ENCODE measurements at places on chromosomes 12 and 14.

GRCh38 chr12:8922544-8922943 is 8.2 kb downstream of the PHC1 start:
- no peak for DNase-seq

GRCh38 chr14:100816950-100817901 is 8.7 kb upstream of the MEG3 start:
- no peak for DNase-seq

DNA sequence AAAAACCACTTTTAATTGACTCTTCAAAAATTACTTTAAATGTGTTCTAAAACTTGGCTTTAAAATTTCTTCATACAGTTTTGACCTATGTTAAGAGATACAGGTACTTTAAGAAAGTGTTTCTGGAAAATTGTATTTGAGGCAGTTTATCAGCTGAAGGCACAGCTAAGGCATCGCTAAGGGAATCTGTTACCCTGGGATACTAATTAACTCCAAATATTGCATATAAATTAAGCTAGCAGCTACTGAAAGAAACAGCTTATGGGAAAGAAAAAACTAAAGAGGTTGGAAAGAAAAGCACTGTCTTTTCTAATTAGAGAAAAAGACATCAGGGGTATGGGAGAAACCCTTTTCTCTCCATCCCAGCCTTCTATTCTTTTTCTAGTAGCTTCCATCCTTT is 134.1 kb upstream of the SLC35F4 start:
- DNase-seq = no peak

- no peak for DNase-seq
Observed at GRCh38 chr12:111578276-111578970, 20.7 kb downstream of the ATXN2 start.

- no peak for DNase-seq
Observed at GRCh38 chr12:47316609-47317049, 236.9 kb upstream of the AMIGO2 start.

DNA sequence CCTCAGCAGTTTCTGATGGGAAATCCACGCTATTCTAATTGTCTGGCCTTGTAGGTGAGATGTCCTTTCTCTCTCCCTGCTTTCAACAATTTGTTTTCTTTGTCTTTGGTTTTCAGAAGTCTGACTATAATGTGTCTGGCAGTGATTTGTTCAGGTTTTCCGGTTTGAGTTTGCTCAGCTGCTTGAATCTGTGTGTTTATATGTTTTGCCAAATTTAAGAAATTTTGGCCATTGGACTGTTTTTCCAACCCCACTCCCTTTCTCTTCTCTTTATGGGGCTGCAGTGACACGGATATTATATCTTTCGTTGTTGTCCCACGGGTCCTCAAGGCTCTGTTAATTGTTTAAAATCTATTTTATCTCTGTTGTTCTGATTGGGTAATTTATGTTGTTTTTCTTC is 105.0 kb downstream of the ADGRD1 start:
- no peak for DNase-seq

DNA sequence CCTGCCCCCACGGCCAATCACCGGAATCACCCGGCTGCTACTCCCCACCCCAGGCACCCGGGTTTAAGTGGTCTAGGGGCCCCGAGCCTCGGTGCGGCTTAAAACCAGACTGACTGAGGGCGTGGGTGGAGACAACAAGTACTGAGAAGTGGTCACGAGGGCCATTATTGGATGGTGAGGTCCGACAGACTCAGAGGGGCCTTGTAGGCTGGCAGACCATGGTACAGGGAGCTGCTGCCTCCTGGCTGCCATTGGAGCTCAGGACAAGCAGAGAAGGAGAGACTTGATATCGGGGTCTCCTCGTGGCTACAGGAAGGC is 54.1 kb downstream of the FBRSL1 start:
- DNase-seq = no peak

DNA sequence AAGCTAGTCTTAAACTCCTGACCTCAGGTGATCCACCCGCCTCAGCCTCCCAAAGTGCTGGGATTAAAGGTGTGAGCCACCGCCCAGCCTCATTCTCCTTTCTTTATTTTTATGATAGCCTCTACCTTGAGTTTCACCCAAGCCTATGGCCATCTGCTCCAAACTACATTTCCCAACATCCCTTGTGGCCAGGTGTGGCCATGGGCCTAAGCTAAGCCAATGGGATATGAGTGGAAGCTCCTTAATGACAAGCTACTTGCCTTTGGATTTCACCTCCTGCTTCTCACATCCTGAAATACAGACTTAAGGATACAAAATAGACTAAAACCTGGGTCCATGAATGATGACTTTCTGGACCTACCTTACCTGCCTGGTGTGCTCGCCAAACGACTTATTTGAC is 46.2 kb downstream of the DPF3 start:
- DNase-seq = no peak

GRCh38 chr14:100826391-100827100 is 628 bp downstream of the MEG3 start:
- no peak for DNase-seq

DNA sequence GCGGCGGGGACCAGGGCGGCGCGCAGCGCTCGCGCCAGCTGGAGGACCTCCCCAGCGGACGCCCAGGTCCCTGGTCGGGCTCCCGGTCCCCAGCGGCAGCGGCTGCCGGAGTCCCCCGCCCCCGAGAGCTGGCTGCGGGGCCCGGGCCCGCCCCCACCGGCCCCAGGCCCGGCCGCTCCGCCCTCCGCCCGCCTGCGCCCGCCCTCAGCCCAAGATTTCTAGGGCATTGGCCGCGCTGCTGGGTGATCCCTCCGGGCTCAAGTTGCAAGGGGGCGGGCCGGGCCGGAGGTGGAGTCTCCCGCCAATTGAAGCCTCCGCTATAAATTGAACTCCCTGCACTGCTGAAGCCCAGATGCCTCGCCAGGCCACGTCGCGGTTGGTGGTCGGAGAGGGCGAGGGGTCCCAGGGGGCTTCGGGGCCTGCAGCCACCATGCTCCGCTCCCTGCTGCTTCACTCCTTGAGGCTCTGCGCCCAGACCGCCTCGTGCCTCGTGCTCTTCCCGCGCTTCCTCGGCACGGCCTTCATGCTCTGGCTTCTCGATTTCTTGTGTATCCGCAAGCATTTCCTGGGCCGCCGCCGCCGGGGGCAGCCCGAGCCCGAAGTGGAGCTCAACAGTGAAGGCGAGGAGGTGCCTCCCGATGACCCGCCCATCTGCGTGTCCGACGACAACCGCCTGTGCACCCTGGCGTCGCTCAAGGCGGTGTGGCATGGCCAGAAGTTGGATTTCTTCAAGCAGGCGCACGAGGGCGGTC is at the start of gene DIO3:
DIO3 (plus strand) TSS at position 351 of the 752 bp plus-strand sequence.
- no peak for DNase-seq

DNA sequence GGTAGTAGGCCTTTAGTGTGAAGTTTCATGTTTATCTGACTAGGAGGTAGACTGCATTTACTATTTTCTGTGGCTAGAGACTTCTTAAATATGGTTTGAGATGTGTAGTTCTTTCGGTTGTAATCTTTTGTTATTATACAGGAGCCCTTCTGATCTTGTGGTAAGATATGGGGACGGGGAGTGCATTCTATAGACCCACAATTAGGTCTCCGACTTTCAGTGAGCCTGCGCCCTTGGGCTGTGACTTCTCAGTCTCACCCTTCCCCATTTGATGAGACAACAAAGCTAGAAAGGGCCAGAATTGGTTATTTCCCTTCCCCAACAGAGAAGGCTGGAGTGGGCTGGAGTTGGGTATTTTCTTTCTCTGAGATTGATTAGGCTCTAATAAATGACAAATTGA is 130.0 kb downstream of the MSRB3 start:
- no peak for DNase-seq

GRCh38 chr12:82097877-82098276 is 260.3 kb downstream of the CCDC59 start:
- DNase-seq = no peak
